WERI-Rb-1 (cell line): ENCODE measurements at places on chromosomes 7 and 10.

- DNase-seq: peak; percentile 53
Observed at GRCh38 chr10:43221419-43222209, 45.3 kb downstream of the RASGEF1A start.

DNA sequence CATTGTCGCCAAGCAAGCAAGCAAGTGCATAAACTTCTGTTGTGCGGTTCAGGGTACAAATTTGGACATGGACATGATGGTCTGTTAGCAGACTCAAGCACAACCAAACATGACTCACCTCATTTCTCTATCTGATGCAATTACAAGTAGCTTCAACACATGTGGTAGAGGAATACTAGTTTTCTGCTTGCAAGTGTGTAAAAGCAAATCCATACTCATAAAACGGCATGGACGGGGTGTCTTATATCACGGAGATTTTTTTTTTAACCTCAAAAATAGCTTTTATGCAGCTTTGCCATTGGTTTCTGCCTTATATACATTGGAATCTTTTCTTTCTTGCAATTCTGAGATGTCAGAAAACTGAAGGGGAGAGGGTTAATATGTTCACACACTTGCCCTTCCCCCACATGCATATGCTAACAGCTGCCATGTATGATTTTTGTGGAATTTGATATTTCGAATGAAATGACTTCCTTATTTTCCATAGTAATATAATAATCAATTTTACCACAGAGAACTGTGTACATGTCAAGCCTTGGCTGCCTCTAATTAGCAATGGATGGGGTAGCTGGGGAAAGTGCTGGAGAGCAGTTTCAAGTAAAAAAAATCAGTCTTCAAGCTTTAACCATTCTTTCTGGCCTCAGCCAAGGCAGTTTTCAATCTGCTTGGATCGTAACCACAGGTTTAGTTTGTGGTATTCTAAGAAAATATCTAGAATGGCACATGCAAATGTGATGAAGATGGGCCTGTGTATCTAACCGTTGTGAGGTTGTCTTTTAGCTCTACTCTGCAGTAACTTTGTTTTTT lies 106.0 kb upstream of the PDCD4 start:
- DNase-seq: no peak

GRCh38 chr10:103812004-103812403 lies 43.4 kb downstream of the SH3PXD2A start:
- no peak for DNase-seq

GRCh38 chr10:89659143-89660131 lies 14.4 kb upstream of the PANK1 start:
- no peak for DNase-seq

- no peak for DNase-seq
Observed at GRCh38 chr7:31028417-31028992, 23.6 kb upstream of the ADCYAP1R1 start.

- peak; percentile 80 for DNase-seq
Observed at GRCh38 chr7:148590471-148590870, at the start of gene C7orf33. C7orf33 (plus strand) TSS chr7:148590766; CDS start chr7:148590926, 160 bp downstream.

DNA sequence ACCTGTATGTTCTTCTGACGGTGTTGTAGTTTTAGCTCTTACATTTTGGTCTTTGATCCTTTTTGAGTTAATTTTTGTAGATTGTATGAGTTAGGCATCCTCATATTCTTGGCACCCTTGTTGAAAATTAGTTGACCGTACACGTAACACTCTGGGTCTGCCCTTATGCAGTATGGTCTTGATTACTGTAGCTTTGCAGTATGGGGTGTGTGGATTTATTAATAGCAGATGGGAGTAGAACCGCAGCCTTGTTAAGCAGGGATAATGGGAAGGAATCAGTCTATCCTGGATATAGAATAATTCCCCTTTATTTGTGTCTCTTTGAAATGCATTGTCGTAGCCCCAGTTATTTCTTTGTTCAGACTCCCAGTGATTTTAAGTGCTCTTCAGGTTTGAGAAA lies 95.5 kb downstream of the UBE3C start:
- no peak for DNase-seq

- no peak for DNase-seq
Observed at GRCh38 chr7:108667216-108667615, 97.5 kb downstream of the DNAJB9 start.

DNA sequence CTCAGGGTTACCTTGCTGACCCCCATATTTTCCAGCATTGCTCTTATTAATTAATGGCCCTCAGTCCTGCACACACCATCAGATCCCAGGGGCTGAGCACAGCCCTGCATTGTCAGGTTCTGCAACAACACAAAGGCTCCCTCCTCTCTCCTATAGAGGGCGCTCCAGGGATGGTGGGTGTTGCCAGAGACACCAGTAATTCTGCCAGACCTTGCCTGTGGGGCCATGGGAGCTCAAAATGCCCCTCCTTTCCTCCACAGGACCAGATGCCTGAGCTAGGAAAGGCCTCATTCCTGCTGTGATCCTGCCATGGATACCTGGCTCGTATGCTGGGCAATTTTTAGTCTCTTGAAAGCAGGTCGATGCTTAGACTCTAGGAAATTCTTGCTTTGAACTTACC lies 42.8 kb upstream of the PRSS58 start:
- peak; percentile 75 for DNase-seq

DNA sequence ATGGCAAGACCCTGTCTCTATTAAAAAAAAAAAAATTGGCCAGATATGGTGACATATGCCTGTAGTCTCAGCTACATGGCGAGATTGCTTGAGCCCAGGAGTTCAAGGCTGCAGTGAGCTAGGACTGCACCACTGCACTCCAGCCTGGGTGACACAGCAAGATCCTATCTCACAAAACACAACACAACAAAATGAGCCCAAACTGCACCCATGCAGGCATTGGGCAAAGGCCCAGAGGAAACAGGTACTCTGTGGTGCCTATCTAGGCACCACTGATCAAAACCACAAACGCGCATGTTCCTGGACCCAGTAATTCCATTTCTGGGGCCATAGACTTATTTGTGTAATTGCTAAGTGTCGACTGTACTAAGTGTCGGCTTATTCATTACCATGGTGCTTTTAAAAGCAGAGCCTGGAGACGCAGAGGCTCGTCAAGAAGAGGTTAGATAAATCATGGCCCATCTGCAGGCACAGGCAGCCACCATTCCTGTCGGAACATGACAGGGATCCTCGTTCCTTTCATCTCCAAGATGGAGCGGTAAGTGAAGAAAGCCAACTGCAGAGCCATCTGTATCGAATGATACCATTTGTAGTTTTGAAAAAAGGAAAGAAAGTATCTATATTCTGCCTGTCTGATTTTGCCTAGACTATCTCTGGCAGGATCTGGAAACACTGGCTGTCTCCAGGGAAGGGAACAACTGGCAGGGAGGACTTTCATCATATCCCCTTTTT lies 160.4 kb upstream of the RHEB start:
- no peak for DNase-seq

GRCh38 chr7:23470330-23471105 lies at the start of gene IGF2BP3:
IGF2BP3 (minus strand) TSS chr7:23470491; CDS start chr7:23470110, 381 bp downstream.
- peak; percentile 93 for DNase-seq

- no peak for DNase-seq
Observed at GRCh38 chr7:118179191-118179590, 4.8 kb upstream of the LSM8 start.

GRCh38 chr10:101397140-101397539 lies 43.2 kb downstream of the BTRC start:
- no peak for DNase-seq

DNA sequence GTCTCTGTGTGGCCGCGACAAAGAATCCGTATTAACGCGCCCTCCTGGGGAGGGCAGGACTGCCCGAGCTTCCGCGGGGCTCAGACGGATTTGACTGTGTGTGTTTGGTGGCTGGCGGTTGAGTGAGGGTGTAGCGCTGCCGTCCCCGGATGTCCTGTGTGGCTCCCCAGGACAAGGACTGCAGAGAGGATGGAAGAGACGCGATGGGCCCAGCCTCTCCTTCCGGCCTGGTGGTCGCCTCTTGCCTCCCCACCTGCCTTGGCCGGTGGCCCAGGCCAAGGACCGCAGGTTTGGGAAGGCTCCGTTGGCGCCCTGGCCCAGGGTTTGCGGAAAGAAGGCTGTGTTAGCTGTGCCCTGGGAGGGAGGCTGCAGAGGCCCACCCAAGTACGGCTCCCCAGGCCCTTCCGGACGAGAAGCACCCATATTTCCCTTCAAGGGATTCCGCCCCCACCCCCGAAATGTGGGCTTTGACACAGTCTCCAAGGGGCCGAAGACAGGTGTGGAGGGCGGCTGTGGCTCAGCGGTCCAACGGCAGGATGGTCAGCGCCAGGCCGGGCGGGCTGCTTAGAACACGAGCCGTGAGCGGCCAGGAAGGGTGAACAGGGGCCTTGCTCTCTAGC lies 2.3 kb downstream of the UNCX start:
- DNase-seq: peak; percentile 67

DNA sequence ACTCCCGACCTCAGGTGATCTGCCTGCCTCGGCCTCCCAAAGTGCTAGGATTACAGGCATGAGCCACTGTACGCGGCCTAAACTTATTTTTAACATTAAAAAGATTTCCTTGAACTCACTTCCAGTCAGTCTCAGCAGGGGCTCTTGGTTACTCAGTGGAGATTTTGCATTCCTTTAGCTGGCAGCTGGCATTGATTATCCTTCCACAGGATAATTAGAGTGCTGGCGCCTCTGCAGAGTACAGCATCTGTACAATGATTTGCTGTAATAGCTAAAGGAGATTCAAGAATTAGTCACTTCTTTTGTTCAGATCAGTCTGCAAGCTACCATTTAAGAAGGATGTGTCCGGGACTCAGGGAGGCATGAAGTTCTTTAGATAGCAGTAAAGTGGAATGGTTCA lies 125.0 kb upstream of the NPY start:
- DNase-seq: no peak
